ENCODE measurements at places on chromosomes 5 and 9. TPM values are rescaled to one million over a fixed set of nuclear protein-coding genes. Genes with fewer than 3 reads are reported as not detected.
A peak's percentile ranks its signal among the peaks of the same experiment; 100 is the strongest.

DNA sequence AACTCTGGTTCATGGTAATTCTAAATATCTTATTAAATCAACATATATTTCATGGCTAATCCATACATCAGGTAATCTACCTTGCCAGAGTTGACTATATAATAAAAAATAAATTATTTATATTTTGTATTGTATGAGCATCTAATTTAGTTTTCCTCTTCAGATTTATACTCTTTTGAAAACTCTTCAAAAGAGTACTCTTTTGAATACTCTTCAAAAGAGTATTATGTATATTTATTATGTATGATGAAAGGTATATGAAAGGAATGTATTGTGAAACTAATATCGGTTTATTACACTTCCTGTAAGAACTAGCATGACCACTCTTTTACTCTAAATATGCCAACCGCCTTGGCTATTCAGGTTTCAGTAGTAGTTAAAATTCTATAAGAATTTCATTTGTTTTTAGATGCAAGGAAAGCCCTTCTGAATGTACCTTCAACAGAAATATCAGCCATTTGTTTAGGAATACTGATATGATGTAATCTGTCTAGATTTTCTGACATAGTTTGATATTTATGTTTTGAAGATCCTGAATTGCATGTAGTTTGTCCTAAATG lies 178.7 kb downstream of the WDR70 start:
- no peak for DNase-seq

Gene ZNF189
- 7.3 TPM for total RNA-seq

Gene ENTREP1
- total RNA-seq: under 0.01 TPM

DNA sequence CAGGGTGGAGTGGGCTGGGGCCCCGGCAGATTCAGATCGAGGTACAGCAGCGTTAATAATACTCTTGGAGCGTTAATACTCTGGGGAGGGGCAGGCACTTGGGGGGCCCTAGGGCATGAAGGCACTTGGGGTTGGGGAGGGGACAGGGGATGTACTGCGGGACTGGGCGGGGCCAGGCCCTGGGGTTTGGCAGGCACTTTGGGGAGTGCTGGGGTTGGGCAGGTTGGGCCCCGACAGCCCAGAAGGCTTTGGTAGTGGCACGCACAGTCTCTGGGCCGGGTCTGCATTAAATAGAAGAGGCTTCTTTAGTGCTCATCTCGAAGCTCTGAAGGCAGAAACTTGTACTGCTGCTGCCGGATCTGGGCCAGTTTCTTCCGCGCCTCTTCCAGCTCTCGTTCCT lies 7.8 kb upstream of the TPM2 start:
- DNase-seq: no peak

DNA sequence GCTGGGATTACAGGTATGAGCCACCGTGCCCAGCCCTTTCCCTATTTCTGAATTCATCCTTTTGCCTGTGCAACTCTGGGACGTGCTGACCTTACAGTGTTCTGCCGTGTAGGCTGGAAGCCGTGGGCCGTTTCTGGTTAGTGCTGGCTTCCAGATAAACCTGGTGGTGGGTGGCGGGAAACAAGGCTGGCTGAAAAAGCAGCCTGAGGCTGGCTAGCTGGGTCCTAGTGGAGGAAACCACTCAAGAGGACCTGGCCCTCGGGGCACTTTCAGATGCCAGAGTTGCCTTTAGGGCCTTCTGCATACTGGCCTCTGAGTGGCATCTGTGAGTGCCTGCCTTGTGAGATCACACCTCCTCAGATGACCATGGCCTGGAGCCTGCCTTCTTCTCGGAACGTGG lies 26.9 kb downstream of the GALNT12 start:
- DNase-seq: no peak

Gene GDA
- total RNA-seq: under 0.01 TPM

- peak; percentile 22 for DNase-seq
Observed at GRCh38 chr9:75239176-75239575, 150.9 kb downstream of the OSTF1 start.

- no peak for DNase-seq
Observed at GRCh38 chr5:124337996-124338395, 408.4 kb downstream of the ZNF608 start.

- DNase-seq: peak; percentile 31
Observed at GRCh38 chr9:131500939-131501541, 1.7 kb upstream of the POMT1 start.

DNA sequence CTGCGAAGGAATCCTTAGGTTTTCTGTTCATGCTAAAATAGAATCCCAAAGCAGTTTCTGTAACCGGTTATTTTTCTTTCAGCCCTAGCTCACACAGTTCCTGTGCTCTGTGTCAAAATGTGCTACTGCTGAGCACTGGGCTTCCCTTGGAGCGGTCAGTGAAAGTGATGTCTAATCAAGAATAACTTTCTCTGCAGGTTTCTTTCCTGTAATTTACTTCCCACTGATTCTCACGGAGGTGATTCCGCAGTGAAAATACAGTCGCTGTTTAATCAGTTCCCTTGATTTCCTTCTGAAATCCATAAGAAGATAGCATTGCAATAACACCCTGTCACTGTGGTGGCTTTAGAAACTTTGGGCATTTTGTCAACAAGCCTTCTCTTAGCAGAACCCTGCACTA lies 112.0 kb upstream of the ISL1 start:
- DNase-seq: no peak

GRCh38 chr9:27090231-27090630 lies 18.8 kb upstream of the TEK start:
- no peak for DNase-seq

GRCh38 chr9:33466565-33467495 lies 6.9 kb downstream of the NOL6 start:
- peak; percentile 56 for DNase-seq

DNA sequence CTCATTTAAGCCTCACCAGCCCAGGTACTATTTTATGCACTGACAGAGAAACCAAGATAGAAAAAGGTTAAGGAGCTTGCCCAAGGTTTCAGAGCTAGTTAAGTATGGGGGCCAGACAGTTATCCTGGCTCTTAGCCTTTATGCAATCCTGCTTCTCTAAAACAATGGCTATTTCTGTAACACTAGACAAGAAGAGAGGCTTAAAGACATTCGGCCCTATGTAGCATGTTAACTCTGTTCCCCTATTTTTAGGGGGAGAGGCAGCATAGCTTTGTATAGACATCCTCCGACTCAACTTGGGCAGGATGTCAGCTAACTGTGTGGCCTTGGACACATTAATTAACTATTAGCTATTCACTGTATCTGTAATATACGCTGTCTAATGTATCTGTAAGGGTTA lies 54.6 kb downstream of the LHFPL2 start:
- no peak for DNase-seq

- no peak for DNase-seq
Observed at GRCh38 chr5:150479416-150479815, 28.5 kb upstream of the NDST1 start.

Gene ARHGEF39
- 1.3 TPM for total RNA-seq

DNA sequence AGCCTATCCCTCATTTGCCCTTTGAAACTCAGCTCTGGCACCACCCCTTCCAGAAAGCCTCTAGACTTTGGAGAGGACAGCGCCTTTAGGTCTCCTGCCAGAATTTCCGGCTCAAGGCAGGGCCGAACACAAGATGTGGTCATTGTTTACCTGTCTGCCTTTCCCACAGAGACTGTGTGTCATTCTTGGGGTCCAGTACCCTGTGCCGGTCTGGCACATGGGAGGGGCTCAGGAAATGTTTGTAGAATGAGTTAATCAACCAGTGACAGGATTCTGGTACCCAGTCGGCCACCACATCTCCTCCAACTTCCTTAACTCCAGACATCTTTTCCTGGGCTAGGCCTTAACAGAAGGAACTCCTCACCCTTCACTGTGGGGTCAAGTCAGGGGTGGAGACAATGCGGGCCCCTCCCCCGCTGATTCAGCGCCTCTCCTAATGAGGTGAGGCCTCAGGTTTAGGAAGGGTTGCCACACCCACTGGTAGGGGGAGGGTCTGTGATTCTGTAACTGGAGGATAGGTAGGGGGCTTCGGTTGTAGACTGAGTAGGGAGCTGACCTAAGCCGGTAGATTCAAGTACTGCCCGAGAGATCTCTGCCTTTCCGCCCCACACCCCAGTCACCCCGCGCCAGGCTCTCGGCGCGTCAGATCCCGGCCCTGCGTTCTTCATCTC lies 29.3 kb downstream of the PCDH1 start:
- DNase-seq: no peak

DNA sequence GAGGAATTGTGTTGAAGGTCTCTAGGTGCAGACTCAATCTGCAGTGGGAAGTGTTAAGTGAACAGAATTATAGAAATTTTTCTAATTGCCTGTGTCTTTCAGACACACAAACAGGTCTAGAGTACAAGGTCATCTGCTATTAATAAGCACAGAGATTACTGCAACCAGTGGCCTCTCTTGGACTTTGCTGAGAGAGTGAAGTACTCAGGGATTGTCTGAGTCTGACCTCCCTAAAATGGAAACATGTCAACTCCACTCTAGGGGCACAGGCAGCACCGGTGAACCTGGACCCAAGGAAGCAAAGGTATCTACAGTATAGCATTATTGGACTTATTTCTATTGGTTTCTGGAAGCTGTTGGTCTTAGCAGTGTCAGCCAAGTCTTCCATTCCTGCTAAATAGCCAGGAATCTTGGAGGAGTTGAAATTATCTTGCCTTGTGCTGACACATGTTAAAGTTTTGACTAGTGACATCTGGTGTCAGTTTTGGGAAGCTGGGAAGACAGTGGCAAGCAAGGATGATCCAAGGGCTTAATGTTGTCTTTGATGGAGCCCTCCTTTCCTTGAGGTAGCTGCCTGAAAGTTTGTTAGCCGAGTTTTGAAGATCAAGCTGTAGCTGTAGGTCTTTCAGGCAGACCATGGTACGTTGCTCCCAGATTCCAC lies 61.1 kb upstream of the NMUR2 start:
- no peak for DNase-seq

All from hematopoietic multipotent progenitor cell (in vitro differentiated cells).